ENCODE measurements at places on chromosomes 16 and 17. TPM values are rescaled to one million over a fixed set of nuclear protein-coding genes. Genes with fewer than 3 reads are reported as not detected.

MFAP4 gene
- total RNA-seq: not detected

TAF15 gene
- 190 TPM for total RNA-seq

BCAR1 gene
- 86.6 TPM for total RNA-seq

C16orf96 gene
- not detected for total RNA-seq

KRT33A gene
- not detected for total RNA-seq

ALOX12 gene
- total RNA-seq: not detected

PRDM7 gene
- total RNA-seq: 0.03 TPM

ABCA3 gene
- 19.2 TPM for total RNA-seq

KCNG4 gene
- total RNA-seq: not detected

ABCA9 gene
- total RNA-seq: not detected

ZNF205 gene
- 9.2 TPM for total RNA-seq

KRTAP1-1 gene
- total RNA-seq: not detected

CLEC3A gene
- total RNA-seq: not detected

HIGD1B gene
- not detected for total RNA-seq

FBXW10B gene
- 2.5 TPM for total RNA-seq

MIF4GD gene
- total RNA-seq: 37.2 TPM

CX3CL1 gene
- 0.17 TPM for total RNA-seq

RUNDC3A gene
- 0.54 TPM for total RNA-seq

WFDC1 gene
- total RNA-seq: not detected

CLEC18C gene
- total RNA-seq: 0.08 TPM

LAT gene
- 4.4 TPM for total RNA-seq

KRT28 gene
- total RNA-seq: not detected

HES7 gene
- 2.5 TPM for total RNA-seq

PYY gene
- total RNA-seq: not detected

Data from A549 treated with RU486 at 1 μM for 4 hours (cell line).